ENCODE measurements at places on chromosomes 5 and 9. TPM values are rescaled to one million over a fixed set of nuclear protein-coding genes. Genes with fewer than 3 reads are reported as not detected.

The PCDHGC4 gene
- total RNA-seq = not detected

The SGCD gene
- total RNA-seq = not detected

The TMEM174 gene
- total RNA-seq = not detected

The PCDHA10 gene
- not detected for total RNA-seq

The RUFY1 gene
- 19.5 TPM for total RNA-seq

The FBN2 gene
- total RNA-seq = 0.06 TPM

The TLX3 gene
- total RNA-seq = not detected

The FCHO2 gene
- 2.0 TPM for total RNA-seq

The NUTM2F gene
- total RNA-seq = not detected

The TXN gene
- total RNA-seq = 35.1 TPM

GRCh38 chr5:2311851-2312250 is 429.1 kb upstream of the IRX4 start:
- no peaks in the 10 kb centered on the region for H3K36me3 ChIP-seq
- H3K4me3 ChIP-seq = no peak overlapping the region
- H3K27ac ChIP-seq = no peak overlapping the region

- peaks cover under 1% of the 10 kb centered on the region for H3K4me1 ChIP-seq
- H3K36me3 ChIP-seq = peaks cover 96% of the 10 kb centered on the region
Measured at GRCh38 chr5:151106509-151106908, 25.7 kb upstream of the TNIP1 start.

DNA sequence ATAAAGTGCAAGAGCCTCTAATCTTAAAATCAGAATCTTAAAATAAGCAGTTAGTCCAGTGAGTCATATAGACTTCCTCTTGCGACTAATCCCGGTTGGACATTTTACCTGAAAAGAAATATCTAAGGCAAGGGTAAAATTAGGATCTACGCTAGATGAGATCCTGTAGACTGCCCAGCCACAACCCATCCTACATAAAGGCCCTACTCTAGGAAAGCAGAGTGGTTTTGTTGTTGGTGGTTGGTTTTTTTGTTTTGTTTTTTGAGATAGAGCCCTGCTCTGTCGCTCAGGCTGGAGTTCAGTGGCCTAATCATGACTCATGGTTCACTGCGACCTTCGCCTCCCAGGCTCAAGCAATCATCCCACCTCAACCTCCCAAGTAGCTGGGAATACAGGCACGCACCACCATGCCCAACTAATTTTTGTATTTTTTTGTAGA is 6.9 kb downstream of the TSC1 start:
- H3K4me3 ChIP-seq = no peak overlapping the region
- H3K4me1 ChIP-seq = no peaks in the 10 kb centered on the region
- no peaks in the 10 kb centered on the region for H3K27me3 ChIP-seq

- no peak overlapping the region for H3K4me3 ChIP-seq
- H3K4me1 ChIP-seq = peaks cover 6% of the 10 kb centered on the region
- no peaks in the 10 kb centered on the region for H3K27me3 ChIP-seq
- no peak for DNase-seq
- H3K36me3 ChIP-seq = no peaks in the 10 kb centered on the region
Measured at GRCh38 chr5:1729641-1730486, 69.8 kb downstream of the MRPL36 start.

DNA sequence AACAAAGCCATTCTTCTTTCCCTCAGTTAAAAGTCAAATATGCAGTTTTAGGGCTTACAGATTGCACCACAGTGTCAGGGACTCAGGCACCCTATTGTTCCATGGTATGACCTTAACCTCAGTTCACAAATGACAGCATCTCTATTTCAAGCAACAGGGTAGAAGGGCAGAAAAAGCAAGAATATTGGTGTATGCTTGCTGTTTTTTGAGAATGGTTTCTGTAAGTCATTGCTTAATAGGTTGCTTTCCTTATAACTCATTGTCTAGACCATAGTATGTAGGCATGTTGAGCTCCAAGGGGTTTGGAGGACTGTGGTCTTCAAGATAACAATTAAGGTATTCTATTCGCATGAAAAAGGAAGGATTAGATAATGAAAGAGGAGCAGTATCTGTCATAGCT is 183.5 kb upstream of the EDIL3 start:
- no peak overlapping the region for H3K4me3 ChIP-seq
- H3K4me1 ChIP-seq = no peaks in the 10 kb centered on the region
- no peak overlapping the region for H3K27ac ChIP-seq
- no peaks in the 10 kb centered on the region for H3K27me3 ChIP-seq

- no peaks in the 10 kb centered on the region for H3K4me1 ChIP-seq
- no peak overlapping the region for H3K4me3 ChIP-seq
- DNase-seq = no peak
- no peaks in the 10 kb centered on the region for H3K36me3 ChIP-seq
- no peak overlapping the region for H3K27ac ChIP-seq
- H3K27me3 ChIP-seq = no peaks in the 10 kb centered on the region
Measured at GRCh38 chr5:27316271-27316650, 277.9 kb upstream of the CDH9 start.

DNA sequence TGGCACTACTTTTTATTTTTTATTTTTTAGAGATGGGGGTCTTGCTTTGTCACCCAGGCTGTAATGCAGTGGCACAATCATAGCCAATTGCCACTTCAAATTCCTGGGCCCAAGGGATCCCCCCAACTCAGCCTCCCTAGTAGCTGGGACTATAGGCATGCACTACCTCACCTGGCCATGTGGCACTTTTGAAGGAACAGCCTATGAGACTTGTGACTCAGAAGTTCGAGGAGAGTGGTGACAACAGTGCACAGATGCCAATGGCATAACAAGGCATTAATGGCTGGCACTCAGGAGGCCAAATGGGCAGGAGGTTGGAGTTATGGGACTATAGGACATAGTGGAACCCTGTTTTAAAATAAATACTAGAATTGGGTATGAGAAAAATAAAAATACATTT is 33.7 kb downstream of the ANKRD31 start:
- no peak overlapping the region for H3K4me3 ChIP-seq
- no peaks in the 10 kb centered on the region for H3K4me1 ChIP-seq
- H3K27me3 ChIP-seq = no peaks in the 10 kb centered on the region
- no peak overlapping the region for H3K27ac ChIP-seq

GRCh38 chr5:169707686-169708085 is 70.6 kb downstream of the DOCK2 start:
- H3K4me1 ChIP-seq = no peaks in the 10 kb centered on the region
- peaks cover 97% of the 10 kb centered on the region for H3K36me3 ChIP-seq
- H3K27ac ChIP-seq = no peak overlapping the region

DNA sequence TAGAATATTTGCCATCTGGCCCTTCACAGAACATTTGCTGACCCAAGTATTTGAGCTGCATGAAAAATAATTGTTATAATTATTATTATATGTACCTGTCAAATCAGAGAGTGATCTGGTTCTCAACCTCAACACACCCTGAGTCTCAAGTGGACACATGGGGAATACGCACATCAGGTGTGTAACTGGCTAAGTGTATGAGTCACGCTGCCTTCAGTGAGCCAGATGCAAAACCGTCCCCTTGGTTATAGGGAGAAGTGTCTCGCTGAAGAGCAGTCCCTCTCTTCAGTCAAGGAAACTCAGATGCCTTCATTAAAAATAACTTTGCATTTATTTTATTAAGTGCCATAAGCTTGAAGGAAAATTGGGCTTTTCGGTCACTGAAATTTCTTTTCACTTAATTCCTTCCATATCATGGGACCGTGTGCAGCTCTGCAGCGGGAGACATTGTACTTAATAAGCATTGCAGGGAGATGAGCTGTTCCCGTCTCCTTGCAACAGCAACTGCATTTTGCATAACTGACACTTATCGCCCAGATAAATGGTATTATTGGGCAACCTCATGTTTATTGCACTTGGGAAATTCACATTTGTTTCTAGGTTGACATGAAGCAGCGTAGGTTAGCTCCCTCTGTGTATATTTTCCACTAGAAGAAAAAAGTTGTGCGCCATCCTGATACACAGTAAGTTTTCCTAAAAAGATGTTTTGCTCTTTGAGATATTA is 512.3 kb upstream of the DAP start:
- no peak overlapping the region for H3K4me3 ChIP-seq
- H3K4me1 ChIP-seq = no peaks in the 10 kb centered on the region
- no peak for DNase-seq
- no peaks in the 10 kb centered on the region for H3K27me3 ChIP-seq
- H3K27ac ChIP-seq = no peak overlapping the region

DNA sequence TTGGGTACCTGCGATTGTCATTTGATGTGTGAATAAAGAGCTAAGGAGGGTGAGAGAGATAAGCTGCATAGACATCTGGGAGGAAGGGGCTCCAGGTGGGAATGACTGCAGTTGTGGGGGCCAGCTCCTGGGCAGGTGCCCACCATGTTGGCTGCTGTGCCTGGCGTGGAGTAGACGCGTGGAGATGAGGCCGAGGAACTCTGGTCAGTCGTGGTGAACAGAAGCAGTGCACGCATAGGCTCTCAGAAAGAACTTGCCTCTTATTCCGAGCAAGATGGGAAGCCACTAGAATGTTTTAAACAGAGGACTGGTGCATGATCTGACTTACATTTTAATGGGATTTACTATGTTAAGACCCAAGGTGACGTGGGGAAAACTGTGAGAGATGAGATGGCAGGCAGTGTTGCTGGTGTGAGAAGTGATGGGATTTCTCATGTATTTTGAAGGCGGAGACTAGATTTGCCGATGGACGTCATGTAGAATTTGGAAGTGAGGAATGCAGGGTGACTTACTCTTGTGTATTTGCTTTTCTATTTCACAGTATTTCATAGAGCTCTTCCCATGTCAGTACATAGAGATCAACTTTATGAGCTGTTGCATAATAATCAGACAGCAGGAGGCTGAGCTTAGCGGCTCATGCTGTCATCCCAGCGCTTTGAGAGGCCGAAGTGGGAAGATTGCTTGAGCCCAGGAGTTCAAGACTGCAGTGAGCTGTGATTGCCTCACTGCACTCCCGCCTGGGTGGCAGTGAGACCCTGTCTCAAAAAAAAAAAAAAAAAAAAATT is 71.1 kb downstream of the EHMT1 start:
- no peak for DNase-seq
- H3K27ac ChIP-seq = no peak overlapping the region
- no peaks in the 10 kb centered on the region for H3K27me3 ChIP-seq

GRCh38 chr9:106531491-106531890 is 331.5 kb upstream of the ZNF462 start:
- no peak overlapping the region for H3K4me3 ChIP-seq
- H3K27ac ChIP-seq = no peak overlapping the region
- no peaks in the 10 kb centered on the region for H3K36me3 ChIP-seq
- H3K27me3 ChIP-seq = no peaks in the 10 kb centered on the region
- no peak for DNase-seq

DNA sequence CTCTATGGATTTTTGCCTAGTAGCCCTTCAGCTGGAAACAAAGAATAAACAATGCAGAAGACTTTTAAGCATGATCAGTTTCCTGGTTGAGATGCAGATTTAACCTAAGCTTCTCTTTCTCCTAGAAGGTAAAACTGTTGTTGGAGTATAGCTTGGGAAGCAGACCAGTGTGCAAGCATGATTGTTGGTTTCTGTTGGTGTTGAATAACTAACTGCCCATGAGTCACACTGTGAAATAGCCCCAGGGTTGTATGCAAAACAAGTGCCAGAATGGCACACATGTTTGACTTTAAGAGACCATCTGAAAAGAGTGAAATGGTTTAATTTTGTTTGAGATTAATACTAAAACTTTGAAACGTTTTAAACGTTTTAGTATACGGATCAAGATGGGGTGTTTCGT is 227.1 kb downstream of the ARHGEF28 start:
- DNase-seq = no peak
- H3K4me1 ChIP-seq = no peaks in the 10 kb centered on the region
- H3K4me3 ChIP-seq = no peak overlapping the region
- H3K27ac ChIP-seq = no peak overlapping the region
- H3K27me3 ChIP-seq = no peaks in the 10 kb centered on the region

GRCh38 chr5:1421521-1422341 is 23.5 kb downstream of the SLC6A3 start:
- no peaks in the 10 kb centered on the region for H3K36me3 ChIP-seq
- H3K27ac ChIP-seq = no peak overlapping the region
- no peak for DNase-seq
- H3K4me3 ChIP-seq = no peak overlapping the region
- H3K4me1 ChIP-seq = no peaks in the 10 kb centered on the region

Data from CD4-positive, alpha-beta T cell (primary cell).